Umbilical cord (tissue), 2 donors: ENCODE measurements at places on chromosomes 11 and 22. TPM values are rescaled to one million over a fixed set of nuclear protein-coding genes. Genes with fewer than 3 reads are reported as not detected.

Gene GCAT
- 22.4 TPM for total RNA-seq

Gene RIMBP3C
- total RNA-seq = not detected

Gene FUT4
- total RNA-seq = 10.4 TPM

Gene CCDC73
- 4.1 TPM for total RNA-seq

Gene CCDC87
- total RNA-seq = 0.24 TPM

Gene NLRP10
- 5.8 TPM for total RNA-seq

Gene CCDC15
- total RNA-seq = 8.7 TPM
